ENCODE measurements at places on chromosomes 16 and 17.

GRCh38 chr17:7915179-7915610 lies 894 bp downstream of the RNF227 start:
- peak; percentile 56 for DNase-seq

DNA sequence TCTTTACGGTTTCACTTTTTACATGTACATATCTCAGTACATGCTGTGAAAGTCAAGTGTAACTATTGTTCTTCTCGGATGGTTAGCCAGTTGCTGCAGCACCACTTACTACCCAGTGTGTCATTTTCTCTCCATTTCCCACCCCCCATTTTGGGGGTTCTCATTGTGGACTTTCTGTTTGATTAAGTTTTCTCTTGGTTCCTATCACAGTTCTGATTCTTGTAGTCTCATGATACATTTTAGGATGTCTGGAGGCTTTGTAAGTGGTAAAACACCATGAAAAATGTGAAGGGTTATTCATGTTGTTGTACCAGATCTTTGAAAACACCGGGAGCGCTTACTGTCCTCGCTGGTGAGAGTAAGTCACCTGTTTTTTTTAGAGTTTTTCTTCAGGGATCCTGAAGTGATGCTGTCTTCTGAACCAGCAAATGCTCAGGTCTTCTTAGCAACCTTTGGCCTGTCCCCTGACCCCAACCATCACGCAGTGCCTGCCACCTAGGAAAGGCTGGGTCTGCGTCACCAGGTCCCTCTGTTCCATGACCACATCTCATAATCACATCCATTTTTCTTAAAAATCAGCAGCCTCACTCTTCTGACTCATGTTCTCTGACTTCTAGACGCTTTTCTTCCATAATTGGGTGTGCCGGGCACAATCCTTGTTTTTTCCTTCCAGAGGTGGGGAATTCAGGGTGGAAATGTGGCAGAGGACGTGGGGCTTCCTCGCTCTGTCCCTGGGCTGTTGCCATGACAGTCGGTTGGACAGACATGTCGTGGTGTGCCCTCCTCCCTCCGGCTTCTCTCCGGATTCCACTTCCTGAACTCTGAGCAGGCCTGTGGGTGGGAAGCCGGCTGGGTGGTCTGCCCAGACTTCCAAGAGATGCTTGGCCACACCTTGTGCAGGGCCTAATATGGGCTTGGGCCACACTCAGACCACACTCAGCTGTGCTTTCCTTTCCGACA lies 102.6 kb downstream of the NTN1 start:
- DNase-seq, result no peak

- peak; percentile 26 for DNase-seq
Measured at GRCh38 chr17:73042809-73043685, 49.4 kb downstream of the SLC39A11 start.

DNA sequence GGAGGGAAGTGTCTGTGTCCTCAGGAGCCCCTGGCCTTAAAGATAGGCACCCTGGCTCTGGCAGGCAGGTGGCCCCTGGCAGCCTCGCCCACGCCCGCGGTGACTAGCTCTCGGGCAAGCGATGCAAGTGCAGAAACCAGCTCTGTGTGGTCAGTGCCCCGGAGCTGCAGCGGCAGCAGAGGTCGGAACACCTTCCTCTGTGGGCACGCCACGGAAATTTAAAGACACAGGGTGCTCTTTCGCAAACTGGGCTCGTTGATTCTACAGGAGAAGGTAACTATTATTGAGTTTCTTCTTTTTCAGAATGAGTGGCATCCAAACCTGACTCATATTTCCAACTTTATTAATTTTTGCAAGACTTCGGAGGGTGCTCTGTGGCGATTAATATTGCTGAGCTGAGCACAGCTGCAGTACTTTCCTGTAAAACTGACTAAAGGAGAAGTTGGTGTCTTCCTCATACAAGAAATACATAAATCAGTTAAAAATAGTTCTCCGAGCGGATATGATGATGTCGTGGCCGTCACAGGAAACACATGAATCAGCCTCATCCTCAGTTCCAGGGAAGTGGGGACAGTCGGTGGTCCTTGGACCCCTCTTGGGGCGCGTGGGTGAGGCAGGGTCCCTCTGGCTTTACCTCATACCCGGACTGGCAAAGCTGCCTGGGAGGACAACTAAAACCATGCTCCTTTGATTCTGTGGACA lies 120.2 kb downstream of the METRNL start:
- DNase-seq, result peak; percentile 65

GRCh38 chr17:3695129-3695722 lies 729 bp downstream of the P2RX5 start:
- DNase-seq, result peak; percentile 59

DNA sequence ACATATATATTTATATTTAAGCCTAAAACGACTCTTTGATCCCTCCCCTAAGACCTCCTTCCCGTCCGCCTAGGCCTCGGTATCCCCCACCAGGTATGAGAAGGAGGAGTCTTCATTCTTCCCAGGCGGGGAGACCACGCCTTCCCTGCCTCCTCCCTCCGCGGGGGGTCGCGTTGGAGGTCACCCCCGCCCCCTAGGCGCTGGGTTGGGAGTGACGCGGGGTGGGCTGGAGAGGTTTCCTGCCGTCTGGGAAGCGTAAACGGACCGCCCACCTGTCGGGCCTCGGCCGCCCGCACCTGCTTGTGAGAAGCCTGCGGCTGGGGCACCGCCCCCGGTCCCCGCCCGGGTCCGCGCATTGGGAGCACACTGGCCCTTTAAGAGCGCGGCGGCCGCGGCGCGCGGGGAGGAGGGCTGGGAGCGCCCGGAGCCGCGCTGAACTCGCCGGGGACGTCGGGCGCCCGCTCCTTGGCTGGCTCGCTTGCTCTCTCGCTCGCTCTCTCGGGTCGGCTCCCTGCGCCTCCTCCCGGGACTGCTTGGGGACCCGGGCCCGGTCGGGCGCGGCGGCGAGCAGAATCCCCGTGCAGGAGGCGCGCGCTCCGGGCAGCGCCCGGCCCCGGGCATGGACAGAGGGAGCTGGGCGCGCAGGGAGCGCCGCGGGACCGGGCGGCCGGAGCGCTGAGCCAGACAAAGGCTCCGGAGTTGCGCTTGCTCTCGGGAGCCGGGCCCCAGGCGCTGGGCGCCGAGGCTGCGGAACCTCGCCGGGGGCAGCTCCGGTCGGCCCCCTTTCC lies at the start of gene MMP15:
Gene MMP15 (plus strand): TSS at position 404 of the 788 bp plus-strand sequence. CDS start 597 bp downstream, outside the sequence.
- DNase-seq, result peak; percentile 78

GRCh38 chr16:86061721-86062120 lies 162.8 kb downstream of the IRF8 start:
- no peak for DNase-seq

DNA sequence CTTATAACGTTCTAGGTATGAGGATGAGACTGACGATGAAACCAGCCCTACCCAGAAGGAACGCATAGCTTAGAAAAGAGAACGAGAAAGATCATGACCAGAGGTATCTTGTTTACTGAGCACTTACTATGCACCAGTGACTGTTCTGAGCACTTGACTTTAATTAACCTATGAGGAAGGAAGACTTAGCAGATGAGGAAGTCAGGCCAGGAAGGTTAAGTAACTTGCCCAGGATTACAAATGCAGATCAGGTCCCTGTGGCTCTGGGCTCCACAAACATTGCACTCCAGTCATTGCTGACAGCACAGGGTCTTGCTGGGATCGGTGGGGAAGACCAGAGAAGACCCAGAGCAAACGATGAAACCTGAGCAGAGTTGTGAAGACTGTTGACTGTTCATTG lies 7.1 kb downstream of the KRT13 start:
- DNase-seq, result no peak
